Smooth muscle cell of the brain vasculature (primary cell): ENCODE measurements at places on chromosomes 11 and 22.

- no peak for DNase-seq
Observed at GRCh38 chr11:61921446-61921845, 4.1 kb upstream of the RAB3IL1 start.

GRCh38 chr11:2377511-2378443, 667 bp downstream of the CD81 start:
- DNase-seq: no peak

- DNase-seq: no peak
Observed at GRCh38 chr22:37079668-37080171, 28.2 kb downstream of the KCTD17 start.

DNA sequence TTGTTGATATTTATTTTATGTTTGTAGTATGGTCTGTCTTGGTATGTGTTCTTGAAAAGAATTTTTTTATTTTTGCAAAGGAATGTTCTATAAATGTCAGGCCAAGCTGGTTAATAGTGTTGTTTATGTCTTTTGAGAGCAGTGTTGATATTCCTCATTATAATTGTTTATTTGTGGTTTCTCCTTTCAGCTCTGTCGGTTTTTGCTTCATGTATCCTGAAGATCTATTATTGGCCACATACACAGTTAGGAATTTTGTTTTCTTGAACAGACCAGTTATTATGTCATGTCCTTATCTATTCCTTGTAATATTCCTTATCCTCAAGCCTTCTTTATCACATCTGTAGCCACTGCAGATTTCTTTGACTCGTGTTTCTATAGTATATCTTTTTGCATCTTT, 56.5 kb downstream of the PDHX start:
- no peak for DNase-seq

DNA sequence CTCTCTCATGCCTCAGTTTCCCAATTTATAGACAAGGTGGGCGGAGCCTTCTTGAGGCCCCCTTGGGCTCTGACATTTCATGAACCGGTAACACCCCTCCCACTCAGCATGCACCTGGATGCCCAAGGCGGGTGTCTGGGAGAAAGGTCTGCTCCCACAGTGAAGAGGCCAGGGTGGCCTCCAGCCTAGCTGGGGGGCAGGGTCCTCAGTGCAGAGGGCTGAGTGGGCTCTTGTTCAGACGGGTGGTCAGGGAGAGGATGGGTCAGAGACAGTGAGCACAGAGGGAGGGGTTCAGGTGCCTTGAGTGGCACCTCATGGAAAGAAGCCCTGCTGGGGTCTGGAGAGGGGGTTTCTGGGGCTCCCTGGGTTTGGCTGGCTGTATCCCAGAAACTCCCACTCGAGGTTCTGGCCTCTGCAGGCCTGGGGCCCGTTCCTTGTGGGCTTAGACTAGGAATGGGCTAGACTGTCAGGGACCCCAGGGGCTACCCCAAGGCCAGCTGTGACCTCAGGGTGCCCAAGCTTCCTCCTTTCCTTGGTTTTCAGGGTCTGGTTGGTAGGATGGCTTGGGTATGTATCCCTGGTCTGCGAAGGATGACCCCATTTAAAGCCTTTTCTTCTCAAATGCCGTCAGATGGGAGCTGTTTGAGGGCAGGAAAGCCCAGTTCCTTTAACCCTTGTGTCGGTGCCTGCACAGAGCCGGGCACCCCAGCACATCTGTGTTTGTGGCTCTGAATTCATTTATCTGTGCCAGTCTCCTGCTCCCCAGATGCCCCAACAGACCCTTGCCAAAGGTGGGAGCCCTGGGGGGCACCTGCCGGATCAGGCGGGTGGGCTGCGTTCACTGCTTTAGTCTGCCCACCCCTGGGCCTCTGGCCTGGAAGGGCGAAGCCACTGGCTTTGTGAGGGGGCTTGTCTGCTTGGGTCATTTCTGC, 1.2 kb downstream of the SYNGR1 start:
- no peak for DNase-seq

DNA sequence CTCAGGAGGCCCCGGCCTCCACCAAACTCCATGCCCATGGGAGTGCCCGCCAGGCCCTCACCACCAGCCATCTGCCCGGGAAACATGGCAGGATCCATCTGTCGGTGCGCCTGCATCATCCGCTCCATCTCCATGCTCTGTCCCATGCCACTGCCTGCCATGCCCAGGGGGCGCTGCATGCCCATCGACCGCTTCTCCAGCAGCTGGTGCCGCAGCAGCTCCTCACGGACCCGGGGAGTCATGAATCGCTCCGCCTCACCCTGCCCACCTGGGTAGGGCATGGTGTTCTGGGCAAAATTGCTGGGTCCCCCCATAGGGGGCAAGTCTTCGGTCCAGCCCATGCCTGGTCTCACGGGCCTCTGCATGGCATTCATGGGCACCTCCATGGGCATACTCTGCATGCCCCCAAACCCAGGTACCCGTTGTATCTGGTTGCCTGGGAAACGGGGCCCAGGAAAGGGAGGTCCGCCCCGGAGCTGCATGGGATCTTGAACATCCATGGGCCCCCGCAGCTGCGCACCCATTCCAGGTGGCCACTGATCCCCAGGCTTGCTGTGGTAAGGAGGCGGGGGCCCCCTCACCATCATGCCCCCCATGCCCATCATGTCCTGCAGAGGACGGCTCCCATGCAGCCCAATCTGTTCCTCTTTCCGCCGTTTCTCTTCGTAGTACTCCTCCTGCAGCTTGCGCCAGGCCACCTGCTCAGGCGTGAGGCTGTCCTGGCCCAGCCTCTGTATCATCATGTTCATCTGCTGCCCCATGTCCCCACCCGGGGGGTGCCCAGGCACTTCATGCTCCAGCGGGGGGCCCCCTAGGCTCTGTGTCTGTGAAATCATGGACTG, 18.0 kb downstream of the CXCR5 start:
- no peak for DNase-seq

- no peak for DNase-seq
Observed at GRCh38 chr11:42239188-42239587, 779.7 kb upstream of the LRRC4C start.

DNA sequence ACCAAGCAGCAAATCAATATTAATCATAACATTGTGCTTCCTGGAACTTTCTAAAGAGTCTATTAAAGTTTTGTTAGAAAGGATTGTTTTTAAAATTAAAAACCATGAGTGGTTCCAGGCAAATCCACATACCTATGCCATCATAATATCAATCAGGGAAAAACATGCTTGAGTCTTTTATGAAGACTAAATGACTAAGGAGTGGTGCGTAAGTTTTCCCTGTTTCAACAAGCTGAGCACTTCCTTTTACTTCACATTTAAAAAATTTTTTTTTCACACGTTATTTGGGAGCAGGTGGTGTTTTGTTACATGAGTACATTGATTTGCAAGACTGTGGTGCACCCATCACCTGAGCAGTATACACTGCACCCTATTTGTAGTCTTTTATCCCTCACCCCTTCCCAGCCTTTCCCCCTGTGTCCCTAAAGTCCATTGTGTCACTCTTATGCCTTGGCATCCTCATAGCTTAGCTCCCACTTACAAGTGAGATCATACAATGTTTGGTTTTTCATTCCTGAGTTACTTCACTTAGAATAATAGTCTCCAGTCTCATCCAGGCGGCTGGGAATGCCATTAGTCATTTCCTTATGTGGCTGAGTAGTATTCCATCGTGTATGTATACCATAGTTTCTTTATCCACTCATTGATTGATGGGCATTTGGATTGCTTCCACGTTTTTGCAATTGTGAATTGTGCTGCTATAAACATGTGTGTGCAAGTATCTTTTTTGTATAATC, 1190.3 kb upstream of the RAG2 start:
- peak; percentile 15 for DNase-seq

GRCh38 chr11:124841201-124841600, 24.0 kb upstream of the ROBO3 start:
- no peak for DNase-seq

DNA sequence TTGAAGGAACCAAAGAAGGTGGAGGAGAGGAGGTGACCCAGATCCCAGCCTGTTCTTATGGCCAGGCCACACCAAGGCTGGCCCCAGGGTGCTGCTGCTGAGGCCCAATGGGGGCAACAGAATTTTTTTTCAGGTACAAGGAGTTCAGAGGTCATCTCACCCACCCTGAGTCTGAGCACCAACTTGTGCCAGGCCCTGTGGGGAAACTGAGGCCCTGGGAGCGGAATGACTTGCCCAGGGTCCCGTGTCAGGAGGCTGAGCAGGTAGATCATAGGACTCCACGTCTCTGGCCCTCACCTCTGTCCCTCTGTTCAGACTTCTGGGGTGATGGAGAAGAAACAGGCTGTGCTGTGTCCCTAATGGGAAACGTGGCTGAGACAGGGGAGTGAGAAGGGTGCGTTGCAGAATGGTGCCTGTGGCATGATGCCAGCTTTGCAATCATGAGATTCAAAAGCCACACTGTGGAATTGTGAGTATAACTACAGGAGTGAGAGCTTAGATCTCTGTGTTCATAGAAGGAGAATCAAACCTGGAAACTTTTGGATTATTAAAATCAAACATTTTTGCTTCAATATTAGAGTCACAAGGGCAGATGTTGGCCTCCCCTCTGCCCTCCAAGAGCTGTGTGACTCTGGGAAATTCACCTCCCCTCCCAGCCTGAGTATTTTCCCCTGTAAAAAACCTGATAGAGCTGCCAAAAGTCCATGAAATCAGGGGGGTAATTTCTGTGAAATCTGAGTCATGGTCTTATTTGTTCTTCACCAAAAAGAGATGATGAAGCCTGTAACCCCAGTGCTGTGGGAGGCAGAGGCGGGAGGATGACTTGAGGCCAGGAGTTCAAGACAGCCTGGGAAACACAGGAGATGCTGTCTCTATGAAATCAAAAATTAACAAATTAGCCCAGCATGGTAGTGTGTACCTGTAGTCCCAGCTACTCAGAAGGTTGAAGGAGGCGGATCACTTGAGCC, 874 bp downstream of the APOL1 start:
- DNase-seq: no peak

- DNase-seq: no peak
Observed at GRCh38 chr11:34928960-34929680, 12.7 kb downstream of the PDHX start.
